ENCODE measurements at places on chromosomes 6 and 20.

GRCh38 chr6:12610862-12611261 lies 105.7 kb upstream of the PHACTR1 start:
- no peak for DNase-seq

DNA sequence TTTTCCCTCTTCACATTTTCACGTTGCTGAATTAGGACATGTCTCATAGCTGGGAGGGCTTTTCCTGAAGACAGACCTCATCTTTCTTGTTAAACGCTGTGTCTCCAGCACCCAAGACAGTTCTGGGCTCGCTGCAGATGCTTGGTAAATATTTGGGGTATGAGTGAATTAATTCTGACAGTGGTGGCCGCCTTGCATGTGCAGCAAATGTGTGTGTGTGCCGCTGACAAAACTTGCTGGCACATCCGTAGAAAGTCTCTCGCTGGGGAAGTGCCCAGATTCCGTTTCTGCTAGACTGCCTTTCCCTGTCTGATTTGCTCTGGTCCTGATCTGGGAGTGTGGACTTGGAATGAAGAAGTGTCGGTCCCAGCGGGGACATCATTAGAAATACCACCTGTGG lies 48.2 kb upstream of the ZNFX1 start:
- no peak for DNase-seq

DNA sequence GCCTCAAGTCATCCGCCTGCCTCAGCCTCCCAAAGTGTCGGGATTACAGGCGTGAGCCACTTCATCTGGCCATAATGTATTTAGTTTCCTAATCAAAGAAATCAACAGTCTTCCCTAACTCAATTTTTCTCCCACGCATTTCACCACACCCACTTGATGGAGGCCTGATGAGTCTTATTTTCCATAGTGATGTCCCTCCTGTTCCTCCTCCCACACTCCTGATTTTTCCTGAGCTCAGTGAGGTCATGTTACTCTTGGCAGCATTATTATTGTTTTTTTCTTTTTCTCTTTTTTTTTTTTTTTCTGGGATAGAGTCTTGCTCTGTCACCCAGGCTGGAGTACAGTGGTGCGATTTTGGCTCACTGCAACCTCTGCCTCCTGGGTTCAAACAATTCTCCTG lies 8.9 kb downstream of the ABRACL start:
- no peak for DNase-seq

GRCh38 chr6:140921366-140922226 lies 1211.1 kb upstream of the GJE1 start:
- peak; percentile 6 for DNase-seq

DNA sequence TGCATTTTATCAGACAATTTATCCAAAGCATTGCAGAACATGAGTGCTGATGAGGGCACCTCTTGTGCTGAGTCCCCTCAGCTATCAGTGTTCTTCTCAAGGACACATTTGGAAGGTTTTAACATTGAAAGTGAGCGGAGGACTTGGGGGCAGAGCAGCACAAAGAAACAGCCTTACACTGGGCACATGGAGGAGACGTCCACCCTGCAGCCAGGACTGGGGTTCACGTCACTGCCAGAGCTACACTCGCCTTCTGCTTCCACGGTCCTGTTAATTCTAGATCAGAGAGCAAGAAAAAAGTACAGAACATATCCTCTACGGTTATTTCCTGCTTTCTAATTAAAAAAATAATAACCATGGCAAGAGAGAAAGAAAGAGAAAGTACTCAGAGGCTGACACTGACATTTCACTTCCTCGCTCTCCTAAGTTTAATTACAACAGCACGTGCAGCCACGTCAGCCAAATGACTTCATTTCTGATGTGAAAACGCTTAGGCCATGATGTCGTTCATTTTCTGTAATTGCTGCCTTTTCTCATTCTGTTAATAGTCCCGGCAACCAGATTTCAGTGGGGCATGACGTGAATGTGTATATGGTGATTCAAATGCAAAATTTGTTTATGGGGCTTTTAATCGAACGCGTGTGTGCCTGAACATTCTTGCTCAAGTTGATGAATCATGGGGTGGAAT lies 5.1 kb downstream of the PRND start:
- DNase-seq: peak; percentile 67

GRCh38 chr20:13453367-13453766 lies 185.4 kb downstream of the TASP1 start:
- DNase-seq: no peak

GRCh38 chr6:30113003-30113759 lies at the start of gene TRIM31:
Gene TRIM31, minus strand, starts transcription at chr6:30113090. Its CDS starts 285 bp downstream, at chr6:30112805.
- no peak for DNase-seq

DNA sequence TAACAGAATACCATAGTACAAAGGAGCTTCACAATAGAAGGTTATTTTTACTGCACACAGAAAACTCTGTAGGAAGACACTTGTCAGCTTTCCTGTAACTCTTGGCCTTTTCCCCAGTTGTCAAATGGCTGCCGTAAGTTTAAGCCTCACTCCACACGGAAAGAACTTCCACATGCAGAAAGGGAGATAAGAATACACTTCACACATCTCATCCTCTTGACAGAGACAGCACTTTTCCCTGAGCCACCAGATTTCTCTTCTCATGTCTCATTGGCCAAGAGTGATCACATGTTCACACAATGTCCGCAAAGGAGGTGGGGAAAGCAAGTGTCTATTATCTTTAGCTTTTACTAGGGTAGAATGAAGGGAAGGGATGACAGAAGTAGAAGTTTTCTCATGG lies 540.7 kb downstream of the HAO1 start:
- no peak for DNase-seq

- DNase-seq: no peak
These were observed 126.2 kb upstream of the SSTR4 start for GRCh38 chr20:22908944-22909343.

- DNase-seq: no peak
These were observed 31.4 kb downstream of the COL11A2 start for GRCh38 chr6:33160728-33161344.

GRCh38 chr6:33609528-33609927 lies 11.6 kb upstream of the ITPR3 start:
- no peak for DNase-seq

DNA sequence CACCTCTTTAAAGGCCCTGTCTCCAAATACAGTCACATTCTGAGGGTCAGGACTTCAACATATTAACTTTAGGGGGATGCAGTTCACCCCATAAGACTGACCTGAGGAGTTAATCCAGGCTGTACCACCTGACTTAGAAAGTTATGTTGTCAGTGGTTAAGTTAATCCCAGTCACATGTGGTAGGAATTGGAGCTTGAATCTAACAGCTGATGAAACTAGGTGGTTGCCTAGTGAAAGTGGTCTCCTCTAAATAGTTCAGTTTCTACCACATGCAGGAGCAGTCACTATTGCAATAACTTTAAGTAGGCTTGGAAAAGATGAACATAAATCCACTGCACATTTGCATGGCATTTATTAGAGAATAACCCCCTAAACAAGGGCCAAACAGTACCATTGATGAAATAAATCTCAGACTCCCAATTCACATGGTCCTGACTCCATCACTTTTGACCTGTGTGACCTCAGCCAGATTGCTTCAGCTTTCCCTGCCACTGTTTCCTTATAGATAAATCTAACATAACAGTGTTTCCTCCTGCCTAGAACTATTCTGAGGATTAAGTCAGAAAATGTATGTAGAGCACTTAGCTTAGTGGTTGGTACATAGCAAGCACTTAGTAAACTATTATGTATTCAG lies 20.1 kb downstream of the SAMD5 start:
- DNase-seq: no peak

GRCh38 chr20:50580016-50580747 lies 70.0 kb downstream of the PTPN1 start:
- DNase-seq: peak; percentile 51

GRCh38 chr20:45647441-45648050 lies 16.5 kb upstream of the WFDC9 start:
- DNase-seq: no peak

DNA sequence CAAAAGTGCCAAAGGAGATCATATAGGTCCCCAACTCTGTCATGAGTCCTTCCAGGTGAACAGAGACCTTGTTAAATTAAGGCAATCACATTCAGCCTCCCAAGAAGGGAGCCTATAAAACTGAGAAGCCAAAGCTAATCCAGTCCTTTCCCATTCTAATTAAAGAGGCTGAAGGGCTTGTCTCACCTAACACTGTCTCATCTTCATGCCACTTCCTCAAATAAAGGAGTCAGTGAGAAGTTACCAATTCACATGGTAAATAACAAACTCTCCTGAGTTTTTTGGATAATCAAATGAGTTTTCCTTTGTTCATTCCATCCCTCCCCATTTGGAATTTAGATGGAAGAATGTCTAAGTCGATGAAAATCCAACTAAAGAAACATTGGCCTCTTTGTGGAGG lies 242.8 kb downstream of the UST start:
- DNase-seq: no peak

DNA sequence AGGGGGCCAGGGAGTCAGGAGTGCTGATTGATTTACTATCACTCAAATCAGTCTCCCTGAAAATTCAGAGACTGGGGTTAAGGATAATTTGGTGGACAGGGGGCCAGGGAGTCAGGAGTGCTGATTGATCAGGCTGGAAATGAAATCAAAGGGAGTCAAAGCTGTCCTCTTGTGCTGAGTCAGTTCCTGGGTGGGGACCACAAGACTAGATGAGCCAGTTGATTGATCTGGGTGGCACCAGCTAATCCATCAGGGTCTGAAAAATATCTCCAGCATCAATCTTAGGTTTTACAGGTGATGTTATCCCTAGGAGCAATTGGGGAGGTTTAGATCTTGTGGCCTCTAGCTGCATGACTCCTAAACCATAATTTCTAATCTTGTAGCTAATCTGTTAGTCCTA lies 6.1 kb upstream of the AFG1L start:
- DNase-seq: no peak

DNA sequence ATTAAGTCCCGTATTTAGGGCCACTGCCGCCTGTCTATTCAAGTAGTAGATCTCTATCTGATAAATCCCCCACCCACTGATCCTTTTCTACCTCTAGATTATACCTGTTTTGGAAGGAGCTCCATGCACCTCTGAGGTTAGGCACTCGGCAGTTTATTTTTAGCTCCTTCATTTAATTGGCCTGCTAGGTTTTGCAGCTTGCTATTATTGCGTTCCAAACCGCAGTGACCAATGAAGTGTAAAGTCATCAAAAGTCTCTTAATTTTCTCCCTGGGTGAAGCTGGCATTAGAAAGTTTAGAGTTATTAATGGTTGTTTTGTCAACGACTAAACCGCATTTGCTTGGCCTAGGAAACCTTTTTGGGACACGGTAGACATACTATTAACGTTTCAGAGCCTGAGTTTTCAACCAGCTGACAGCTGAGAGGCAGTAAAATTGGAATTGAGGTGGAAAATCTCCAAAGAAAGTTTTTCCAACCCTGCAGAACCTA lies 60.0 kb downstream of the RFPL4B start:
- DNase-seq: no peak

DNA sequence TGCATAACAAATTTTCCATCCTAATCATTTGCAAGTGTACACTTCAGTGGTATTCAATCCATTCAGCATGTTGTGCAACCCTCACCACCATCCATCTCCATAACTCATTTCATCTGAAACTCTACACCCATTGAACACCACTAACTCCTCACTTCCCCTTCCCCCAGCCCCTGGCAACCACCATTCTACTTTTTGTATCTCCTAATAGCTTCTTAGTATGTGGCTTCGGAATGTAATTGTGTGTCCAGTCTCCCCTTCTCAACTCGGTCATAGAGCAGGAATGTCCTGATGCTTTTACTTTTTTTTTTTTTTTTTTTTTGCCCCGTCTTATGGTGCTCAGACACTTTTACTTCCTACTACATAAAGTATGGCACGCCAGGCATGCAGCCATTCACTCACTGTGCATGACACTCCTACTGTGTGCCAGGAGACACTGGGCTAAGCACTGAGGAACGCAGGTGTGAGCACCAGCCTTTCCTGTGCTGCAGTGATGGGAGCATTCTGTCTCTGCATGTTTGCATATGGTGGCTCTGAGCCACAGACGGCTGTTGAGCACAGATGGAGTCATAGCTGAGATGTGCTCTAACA lies 15.3 kb downstream of the HCK start:
- DNase-seq: no peak

DNA sequence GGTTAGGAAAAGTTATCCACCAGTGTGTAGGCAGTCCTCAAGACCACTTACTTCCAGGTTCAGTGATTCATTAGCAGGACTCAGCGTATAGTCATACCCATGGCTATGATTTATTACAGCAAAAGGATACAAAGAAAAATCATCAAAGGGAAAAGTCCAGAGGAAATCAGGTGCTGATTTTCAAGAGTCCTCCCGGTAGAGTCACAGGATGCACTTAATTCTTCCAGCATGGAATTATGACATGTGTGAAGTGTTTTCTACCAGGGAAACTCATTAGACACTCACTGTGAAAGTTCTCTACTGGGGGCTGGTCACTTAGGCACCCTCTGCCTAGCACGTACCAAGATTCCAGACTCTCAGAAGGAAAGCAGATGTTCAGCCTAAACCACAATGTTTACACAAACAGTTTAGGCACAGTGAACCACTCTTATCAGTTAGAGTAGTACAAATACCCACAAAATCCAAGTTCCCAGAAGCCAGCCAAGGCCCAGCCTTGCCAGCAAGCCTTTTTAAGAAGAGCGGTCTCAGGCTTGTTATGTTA lies 10.2 kb downstream of the WFDC3 start:
- DNase-seq: no peak

DNA sequence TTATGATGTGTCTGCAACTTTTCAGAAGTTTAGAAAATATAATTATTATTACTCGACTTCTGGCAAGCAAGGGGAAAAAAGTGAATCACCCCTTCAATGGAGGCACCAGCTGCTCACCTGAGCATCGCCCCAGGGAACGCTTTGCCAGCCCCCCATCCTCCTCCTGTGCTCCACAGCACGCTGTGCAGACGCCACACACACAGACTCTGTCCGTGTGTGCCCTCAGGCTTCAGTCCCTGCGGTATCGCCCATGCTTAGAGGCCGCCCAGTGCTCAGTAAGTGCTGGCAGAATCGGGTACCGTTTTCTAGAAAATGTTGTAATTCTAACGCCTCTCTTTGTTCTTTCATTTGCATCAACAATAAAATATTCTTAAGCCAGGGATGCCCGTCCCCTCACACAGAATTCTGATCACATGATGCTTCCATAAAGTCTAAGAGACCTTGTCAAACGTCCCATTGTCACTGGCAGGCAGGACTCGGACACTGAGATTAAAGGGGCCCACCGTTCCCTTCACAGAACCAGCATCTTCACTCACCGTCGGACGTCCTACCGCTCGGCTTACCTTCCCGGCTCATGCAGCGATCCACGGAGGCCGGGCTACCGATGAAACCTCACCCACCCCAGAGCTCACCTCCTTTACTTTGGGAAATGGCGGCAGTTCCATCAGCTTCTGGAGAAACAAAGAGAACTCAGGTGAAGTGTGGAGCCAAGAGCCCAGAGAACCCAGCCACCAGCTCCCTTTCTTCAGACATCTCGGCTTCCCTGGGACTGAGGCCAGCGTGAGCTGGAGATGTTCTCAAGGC lies 105.5 kb downstream of the DLL1 start:
- no peak for DNase-seq

- DNase-seq: no peak
These were observed 48.9 kb downstream of the TMEM244 start for GRCh38 chr6:129812145-129812777.

GRCh38 chr20:7627734-7628663 lies 312.3 kb downstream of the HAO1 start:
- DNase-seq: no peak

- DNase-seq: no peak
These were observed 14.5 kb upstream of the CYP24A1 start for GRCh38 chr20:54188132-54188849.
